ENCODE measurements at places on chromosomes 16 and 17. TPM values are rescaled to one million over a fixed set of nuclear protein-coding genes. Genes with fewer than 3 reads are reported as not detected.

The AIPL1 gene
- not detected for total RNA-seq

The SLC13A2 gene
- not detected for total RNA-seq

- no peak overlapping the region for H3K27ac ChIP-seq
- H3K36me3 ChIP-seq: no peaks in the 10 kb centered on the region
- no peak for DNase-seq
- H3K4me1 ChIP-seq: no peaks in the 10 kb centered on the region
Measured at GRCh38 chr16:67040906-67041305, 12.0 kb downstream of the CBFB start.

DNA sequence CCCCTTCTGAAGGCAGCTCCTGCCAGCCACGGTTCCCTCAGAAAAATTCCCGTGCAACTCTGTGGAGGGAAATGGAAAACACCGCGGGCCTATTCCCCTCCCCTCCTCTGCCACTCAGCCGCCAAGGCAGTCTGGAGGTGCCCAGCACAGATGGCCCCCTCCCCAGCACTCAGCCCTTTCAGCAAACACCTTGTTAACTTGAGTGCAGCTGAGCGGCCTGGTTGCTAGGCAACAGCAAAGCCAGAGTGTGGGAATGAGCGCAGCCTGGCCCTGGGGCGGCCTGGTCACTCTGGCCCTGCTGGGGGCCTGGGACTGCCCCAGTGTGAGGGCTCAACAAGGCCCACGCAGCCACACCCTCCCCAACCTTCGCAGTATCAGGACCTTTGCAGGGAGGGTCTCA is 32.8 kb downstream of the CACNA1G start:
- peak; percentile 73 for DNase-seq
- H3K27me3 ChIP-seq: no peaks in the 10 kb centered on the region
- no peak overlapping the region for H3K4me3 ChIP-seq

GRCh38 chr17:44222112-44222869 is 2.8 kb upstream of the UBTF start:
- peaks cover 23% of the 10 kb centered on the region for H3K4me1 ChIP-seq
- peak; percentile 88 for DNase-seq

GRCh38 chr17:21302711-21303425 is 18.4 kb downstream of the MAP2K3 start:
- H3K36me3 ChIP-seq: peaks cover 83% of the 10 kb centered on the region
- H3K27me3 ChIP-seq: no peaks in the 10 kb centered on the region
- peak; percentile 79 for DNase-seq
- H3K4me1 ChIP-seq: no peaks in the 10 kb centered on the region

DNA sequence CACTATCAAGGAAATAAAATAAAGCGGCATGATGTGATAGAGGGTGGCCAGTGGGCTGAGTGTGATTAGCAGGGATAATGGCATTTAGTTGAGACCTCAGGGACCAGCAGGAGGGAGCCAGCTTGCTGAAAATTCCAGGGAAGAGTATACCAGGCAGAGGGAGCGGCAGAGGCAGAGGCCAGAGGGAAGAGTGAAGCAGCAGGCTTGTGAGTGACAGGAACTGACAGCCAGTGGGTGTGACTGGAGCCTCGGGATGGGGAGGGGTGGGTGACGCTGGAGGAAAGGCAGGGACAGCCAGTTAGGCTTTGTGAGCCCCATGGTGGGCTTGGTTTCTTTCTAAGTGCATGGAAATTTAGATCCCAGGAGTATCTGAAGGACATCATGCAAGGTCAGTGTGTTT is 209.7 kb upstream of the CACNG3 start:
- no peaks in the 10 kb centered on the region for H3K4me1 ChIP-seq
- H3K27ac ChIP-seq: no peak overlapping the region
- no peaks in the 10 kb centered on the region for H3K36me3 ChIP-seq
- H3K27me3 ChIP-seq: no peaks in the 10 kb centered on the region
- DNase-seq: no peak

DNA sequence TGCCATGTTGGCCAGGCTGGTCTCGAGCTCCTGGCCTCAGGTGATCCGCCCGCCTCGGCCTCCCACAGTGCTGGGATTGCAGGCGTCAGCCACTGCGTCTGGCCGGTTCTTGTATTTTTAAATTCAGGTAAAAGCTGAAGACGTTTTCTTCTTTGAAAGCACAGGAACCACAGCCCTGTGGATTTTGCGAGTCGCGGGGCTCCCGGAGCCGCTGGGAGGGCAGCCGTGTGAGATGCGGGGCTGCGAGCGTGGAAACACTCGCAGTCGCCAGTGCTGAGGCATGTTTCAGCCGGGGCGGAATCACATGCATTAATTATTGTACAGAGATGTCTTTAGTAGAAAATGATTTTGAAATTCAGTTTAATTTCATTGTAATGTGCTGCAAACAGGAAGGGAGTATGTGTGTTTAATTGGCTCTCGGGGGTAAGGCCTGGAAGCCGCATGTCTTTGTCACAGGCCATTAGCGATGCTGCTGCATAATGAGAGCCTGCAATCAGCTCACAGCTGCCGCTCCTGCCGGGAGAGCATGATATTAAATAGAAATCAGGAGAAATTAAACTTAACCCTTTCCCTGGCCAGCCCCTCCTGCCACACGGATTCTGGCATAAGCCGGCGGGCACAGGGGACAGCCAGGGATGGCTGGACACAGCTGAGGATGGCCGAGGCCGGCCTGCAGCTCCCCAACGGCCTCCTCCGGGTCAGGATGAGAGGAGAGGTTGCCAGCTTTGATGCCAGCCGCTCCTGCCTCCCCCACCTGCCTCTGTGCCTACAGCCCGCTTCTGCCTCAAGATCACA is 35.4 kb upstream of the CDH15 start:
- H3K27ac ChIP-seq: no peak overlapping the region
- H3K4me1 ChIP-seq: no peaks in the 10 kb centered on the region
- peaks cover 71% of the 10 kb centered on the region for H3K36me3 ChIP-seq

DNA sequence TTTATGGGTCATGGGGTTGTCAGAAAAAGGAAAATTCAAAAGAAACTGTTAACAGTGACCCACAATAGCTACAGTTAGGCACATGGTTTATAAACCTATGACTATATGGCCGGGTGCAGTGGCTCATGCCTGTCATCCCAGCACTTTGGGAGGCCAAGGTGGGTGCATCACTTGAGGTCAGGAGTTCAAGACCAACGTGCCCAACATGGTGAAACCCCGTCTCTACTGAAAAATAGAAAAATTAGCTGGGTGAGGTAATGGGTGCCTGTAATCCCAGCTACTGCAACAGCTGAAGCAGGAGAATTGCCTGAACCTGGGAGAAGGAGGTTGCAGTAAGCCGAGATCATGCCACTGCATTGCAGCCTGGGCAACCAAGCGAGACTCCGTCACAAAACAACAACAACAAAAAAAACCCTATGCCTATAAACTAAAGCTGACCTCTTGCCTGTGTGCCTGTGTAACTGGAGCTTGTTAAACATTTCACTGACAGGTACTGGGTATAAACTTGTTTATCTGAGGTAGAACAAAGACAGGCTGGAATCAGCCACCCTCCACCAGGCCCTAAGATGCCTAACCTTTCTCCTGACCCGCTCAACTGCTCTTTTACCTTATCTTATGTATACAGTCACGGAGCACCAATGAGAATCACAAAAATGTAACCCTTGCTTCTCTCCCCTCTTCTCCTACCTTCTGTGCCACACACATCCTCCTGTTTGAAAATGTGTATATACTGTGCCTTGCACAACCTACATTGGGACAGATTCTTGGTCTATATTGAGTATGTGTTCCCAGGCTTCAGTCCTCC is 62.9 kb upstream of the ATF7IP2 start:
- H3K4me1 ChIP-seq: no peaks in the 10 kb centered on the region
- no peaks in the 10 kb centered on the region for H3K36me3 ChIP-seq
- H3K27me3 ChIP-seq: no peaks in the 10 kb centered on the region
- H3K4me3 ChIP-seq: no peak overlapping the region
- no peak for DNase-seq

DNA sequence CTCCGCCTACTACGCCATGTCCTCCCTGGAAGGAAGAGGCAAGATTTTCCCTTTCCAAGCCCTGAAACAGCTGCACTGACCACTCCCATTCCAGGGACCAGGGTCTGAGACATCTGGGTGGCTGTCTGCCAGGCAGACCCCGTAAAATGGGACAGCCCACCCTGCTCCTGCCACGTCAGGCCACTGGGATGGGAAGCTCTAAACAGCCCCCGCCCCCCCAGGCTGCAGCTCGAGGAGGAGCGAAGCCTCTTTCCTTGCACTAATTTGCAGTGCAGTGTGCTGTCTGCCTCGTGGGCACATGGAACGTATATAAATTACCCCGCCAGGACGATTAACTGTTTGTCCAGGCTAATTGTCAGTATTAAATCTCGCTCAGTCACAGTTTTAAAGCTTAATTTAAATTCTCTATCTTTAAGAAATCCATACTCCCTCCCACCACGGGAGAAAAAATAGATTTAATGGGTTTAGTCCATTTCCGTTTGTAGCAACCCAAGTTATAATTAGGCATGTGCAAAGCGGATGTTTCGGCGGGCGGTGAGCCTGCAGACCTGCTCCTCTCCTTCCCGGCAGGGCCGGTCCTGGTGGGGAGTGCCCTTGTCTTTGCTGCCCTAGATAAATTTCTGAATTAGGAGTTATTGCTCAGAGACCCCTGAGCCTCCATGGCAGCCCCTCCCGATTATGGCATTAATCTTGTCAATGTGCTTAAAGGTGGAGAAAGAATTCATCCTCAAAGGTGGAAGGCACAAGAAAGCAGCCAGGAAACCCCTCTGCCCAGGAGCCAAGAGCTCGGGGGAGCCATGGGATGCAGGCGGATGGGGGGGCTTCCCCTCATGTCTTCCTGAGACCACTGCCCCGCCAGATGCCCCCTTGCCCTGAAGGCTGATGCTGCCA is 268.0 kb upstream of the TNRC6C start:
- no peak for DNase-seq
- H3K4me3 ChIP-seq: no peak overlapping the region
- H3K36me3 ChIP-seq: no peaks in the 10 kb centered on the region
- no peaks in the 10 kb centered on the region for H3K27me3 ChIP-seq
- H3K27ac ChIP-seq: no peak overlapping the region
- peaks cover 9% of the 10 kb centered on the region for H3K4me1 ChIP-seq

The FNDC8 gene
- total RNA-seq: not detected

- no peak overlapping the region for H3K27ac ChIP-seq
- H3K36me3 ChIP-seq: peaks cover 29% of the 10 kb centered on the region
Measured at GRCh38 chr16:85785927-85786326, 13.4 kb downstream of the EMC8 start.

The KRTAP3-1 gene
- total RNA-seq: not detected

- no peak overlapping the region for H3K4me3 ChIP-seq
- no peak for DNase-seq
- no peaks in the 10 kb centered on the region for H3K27me3 ChIP-seq
Measured at GRCh38 chr17:35129154-35129972, 7.9 kb downstream of the FNDC8 start.

DNA sequence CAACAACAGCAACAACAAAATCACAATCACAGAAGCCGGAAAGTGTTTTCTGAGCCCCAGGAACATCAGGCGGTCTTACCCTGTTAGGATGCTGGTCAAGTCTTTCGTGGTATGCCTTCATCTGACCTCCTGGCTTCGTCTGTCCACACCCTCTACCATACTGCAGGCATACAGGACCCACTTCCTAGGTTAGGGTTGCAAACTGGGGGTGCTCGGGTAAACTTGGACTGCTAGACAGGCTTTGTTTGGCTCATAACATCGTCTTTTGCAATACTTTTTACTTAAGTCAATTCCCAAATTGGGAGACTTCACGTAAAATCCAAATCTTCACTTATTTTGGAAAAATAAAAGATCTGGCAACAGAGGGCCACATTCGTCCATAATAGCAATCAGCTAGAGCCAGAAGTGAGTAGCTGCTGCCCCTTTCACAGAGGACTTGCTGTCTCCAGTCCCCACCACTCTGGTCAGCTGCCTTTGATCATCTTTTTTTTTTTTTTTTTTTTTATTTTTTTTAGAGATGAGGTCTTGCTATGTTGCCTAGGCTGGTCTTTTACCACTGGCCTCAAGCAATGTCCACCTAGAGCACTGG is 30.0 kb downstream of the CHD9 start:
- peaks cover 71% of the 10 kb centered on the region for H3K4me1 ChIP-seq
- H3K27ac ChIP-seq: peak overlapping the region; percentile 88
- H3K4me3 ChIP-seq: no peak overlapping the region
- H3K27me3 ChIP-seq: no peaks in the 10 kb centered on the region
- no peak for DNase-seq
- no peaks in the 10 kb centered on the region for H3K36me3 ChIP-seq

The TMC5 gene
- 37.1 TPM for total RNA-seq

DNA sequence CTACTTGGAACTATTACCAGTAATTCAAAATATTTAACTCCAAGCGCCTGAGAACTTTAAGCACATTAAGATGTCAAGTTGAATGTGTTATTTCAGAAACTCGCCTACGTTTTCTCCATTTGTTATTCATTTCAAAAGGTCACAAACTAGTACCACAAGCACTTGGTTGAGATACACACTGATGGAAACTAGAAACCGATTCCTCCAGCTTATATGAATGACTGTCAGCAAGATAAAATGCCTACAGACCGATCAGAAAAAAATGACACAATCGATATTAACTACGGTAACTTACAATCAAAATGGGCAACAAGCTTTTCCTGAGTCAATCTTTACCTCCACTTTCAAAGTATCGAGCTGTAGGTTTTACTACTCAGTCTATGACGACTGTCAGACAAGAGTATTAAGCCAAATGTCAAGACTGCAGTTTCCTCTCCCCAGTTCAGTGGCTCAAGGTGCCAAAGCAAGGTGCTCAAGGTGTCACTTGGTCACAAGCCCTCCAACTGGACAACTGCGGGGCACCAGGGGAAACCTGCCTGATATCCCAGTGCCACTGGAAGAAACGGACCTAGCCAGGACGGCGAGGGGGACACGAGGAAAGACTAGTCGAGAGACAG is 678 bp downstream of the SRP68 start:
- H3K4me3 ChIP-seq: peak overlapping the region; percentile 55
- H3K27me3 ChIP-seq: no peaks in the 10 kb centered on the region
- peak overlapping the region; percentile 71 for H3K27ac ChIP-seq
- H3K36me3 ChIP-seq: peaks cover 21% of the 10 kb centered on the region

- no peak overlapping the region for H3K4me3 ChIP-seq
- no peaks in the 10 kb centered on the region for H3K36me3 ChIP-seq
- H3K27ac ChIP-seq: no peak overlapping the region
- H3K27me3 ChIP-seq: no peaks in the 10 kb centered on the region
Measured at GRCh38 chr16:86252596-86252995, 257.7 kb upstream of the FOXF1 start.

The NEUROD2 gene
- total RNA-seq: not detected

The ARMC7 gene
- 12.7 TPM for total RNA-seq

The MYO15A gene
- total RNA-seq: 9.4 TPM

- H3K4me3 ChIP-seq: no peak overlapping the region
- no peak for DNase-seq
- H3K27me3 ChIP-seq: no peaks in the 10 kb centered on the region
Measured at GRCh38 chr17:41096055-41096454, 1.9 kb downstream of the KRTAP4-8 start.

GRCh38 chr16:987906-988305 is 6.3 kb downstream of the SOX8 start:
- H3K27me3 ChIP-seq: peaks cover 10% of the 10 kb centered on the region
- H3K4me1 ChIP-seq: no peaks in the 10 kb centered on the region
- H3K27ac ChIP-seq: no peak overlapping the region
- no peak overlapping the region for H3K4me3 ChIP-seq

The SEZ6 gene
- not detected for total RNA-seq

The CLEC3A gene
- not detected for total RNA-seq

The PRR15L gene
- 75.9 TPM for total RNA-seq

The PRKCB gene
- total RNA-seq: 16.5 TPM

- DNase-seq: no peak
- H3K4me1 ChIP-seq: no peaks in the 10 kb centered on the region
- H3K27me3 ChIP-seq: no peaks in the 10 kb centered on the region
- H3K27ac ChIP-seq: no peak overlapping the region
- no peak overlapping the region for H3K4me3 ChIP-seq
Measured at GRCh38 chr17:48294806-48295361, 135.1 kb downstream of the SKAP1 start.

Measured in upper lobe of left lung (tissue), 6 donors.